ENCODE measurements at places on chromosomes 12 and 14.

DNA sequence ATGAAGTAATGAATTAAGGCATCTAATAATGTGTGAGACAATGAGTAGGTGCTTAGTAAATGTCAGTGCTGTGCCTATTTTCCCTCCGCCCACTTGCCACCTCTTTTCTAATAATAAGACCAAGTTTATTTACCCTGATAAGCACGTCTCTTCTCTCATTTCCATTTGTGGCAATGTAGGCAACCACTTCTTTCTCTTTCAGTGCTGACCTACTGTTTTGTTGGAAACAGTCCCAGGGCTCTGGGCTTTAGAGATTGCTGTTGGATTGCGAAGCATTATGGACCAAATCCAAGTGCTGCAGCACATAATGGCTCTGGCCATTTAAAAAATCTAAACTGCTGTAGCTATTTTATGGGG, 141.3 kb upstream of the PLEKHG7 start:
- DNase-seq, result no peak

GRCh38 chr12:6333566-6333965, 8.3 kb downstream of the TNFRSF1A start:
- DNase-seq, result no peak

- no peak for DNase-seq
Measured at GRCh38 chr12:111276146-111276545, 92.7 kb downstream of the PHETA1 start.

DNA sequence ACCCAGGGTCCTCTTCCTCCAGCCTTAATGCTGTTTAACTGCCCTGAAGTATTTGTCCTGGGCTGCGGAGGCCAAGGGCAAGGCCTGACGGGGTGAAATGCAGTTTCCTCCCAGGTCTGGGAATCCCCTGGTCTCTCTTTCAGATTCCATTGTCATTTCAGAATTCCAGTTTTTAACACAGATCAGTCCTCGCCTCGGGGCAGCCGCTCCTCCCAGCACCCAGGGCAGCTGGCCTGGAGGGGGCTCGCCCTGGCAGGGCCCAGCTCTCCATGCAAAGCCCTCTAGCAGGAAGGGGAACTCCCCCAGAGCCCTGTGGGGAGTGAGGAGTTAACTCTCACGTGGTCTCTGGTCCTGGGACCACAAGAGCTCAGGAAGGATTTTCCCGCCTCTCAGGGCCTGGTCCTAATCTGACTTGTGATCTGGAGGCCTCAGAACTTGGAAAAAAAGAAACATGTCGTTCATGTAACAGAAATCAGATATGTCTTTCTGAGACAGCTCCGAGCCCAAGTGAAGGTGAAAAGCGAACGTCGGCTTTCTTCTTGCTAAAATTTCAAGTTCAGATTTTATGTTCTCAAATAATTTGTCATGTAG, 265.6 kb upstream of the SFSWAP start:
- DNase-seq, result no peak

- no peak for DNase-seq
Measured at GRCh38 chr14:89618330-89618708, 201.3 kb upstream of the FOXN3 start.

DNA sequence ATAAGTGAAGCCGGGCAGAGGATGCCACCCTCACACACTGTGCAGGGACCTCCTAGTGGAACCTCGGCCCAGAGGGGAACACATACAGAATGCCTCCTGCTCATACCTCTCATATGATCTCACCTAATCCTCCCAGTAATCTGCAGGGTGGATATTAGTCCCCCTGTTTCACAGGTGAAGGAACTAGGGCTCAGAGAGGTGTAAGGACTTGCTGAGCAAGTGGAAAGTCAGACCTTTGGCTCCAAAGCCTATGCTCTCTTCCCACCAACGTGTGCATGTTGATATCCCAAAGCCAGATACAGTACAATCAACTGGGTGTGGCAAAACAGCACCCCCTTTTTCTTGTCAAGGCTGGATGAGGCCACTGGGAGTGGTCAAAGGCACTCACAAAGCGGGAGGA, 4.2 kb downstream of the MYH6 start:
- no peak for DNase-seq

GRCh38 chr14:69087061-69087461, 65.9 kb downstream of the DCAF5 start:
- DNase-seq, result no peak

DNA sequence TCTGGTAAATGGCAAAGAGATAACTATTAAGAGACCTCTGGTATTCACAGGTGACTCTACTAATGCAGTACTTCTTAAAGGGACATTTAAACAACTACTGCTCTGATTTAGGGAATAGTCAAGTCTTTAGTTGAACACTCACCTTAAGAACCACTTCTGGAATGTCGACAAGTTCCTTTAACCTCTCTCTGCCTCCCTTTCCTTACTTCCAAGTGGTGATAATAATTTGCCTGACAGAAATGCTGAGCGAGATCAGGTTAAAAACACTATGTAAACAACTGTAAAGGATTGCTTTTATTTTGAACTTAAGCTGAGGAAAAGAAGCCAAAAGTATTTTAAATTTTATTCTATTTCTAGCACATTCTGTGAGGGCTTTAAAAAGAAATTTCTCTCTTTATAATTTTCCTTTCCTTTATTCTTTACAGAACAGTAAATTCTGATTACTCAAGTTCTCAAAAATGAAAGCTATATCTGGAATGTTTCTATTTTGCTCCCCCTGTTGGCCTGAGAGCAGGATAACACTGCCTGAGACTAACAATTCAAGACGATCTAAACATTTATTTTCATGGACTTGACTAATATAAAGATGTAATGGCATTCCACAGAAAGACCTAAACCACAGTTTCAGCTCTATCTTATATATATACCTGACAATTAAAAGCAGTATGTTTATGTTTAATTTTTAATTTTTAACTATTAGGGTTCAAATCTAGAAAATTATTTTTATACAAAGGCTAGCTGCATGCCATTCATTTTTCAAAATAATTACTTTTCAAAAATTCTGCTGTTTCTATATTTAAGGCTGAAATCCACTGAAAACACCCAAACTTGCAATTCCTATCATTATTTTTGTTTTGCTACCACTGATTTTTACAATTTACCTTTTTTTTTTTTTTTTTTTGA, 29.2 kb downstream of the ZCCHC8 start:
- no peak for DNase-seq

GRCh38 chr12:131147894-131148293, 194.2 kb downstream of the ADGRD1 start:
- no peak for DNase-seq

- no peak for DNase-seq
Measured at GRCh38 chr12:31582155-31582554, 8.8 kb downstream of the DENND5B start.

DNA sequence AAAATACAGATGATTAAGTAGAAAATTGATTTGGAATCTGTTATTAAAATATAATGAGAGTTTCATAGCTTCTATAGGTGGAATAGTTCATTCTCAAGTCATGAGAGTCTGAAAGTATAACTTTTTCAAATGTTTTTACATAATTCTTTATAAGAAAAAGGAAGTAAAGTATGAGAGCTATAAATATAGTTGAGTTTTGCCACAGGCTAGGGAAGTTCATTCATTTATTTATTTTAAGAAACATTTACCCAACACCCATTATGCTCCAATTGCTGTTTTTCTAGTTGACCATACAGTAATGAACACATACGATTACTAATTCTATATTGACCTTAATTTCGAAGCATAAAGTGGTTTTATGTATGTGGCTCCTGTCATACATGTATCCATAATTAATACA, 24.8 kb downstream of the LRRIQ1 start:
- DNase-seq, result no peak

DNA sequence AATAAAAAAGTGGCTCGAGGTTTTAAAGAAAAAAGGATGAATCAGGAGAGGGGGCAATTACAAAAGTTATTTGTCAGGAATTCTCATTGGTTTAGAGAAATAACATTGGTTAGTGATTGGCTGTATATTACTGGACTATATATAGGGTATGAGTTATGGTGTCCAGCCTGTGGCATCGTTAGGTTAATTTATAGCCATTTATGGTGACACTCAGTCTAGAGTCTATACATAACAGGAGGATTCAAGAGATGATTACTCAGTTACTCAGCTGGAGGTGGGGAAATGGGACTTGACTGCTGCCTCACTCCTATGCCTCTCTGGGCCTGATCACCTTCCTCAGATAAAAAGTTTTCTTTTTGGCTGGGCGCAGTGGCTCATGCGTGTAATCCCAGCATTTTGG, 25.6 kb upstream of the NFYB start:
- DNase-seq, result no peak

GRCh38 chr12:42104087-42104486, 40.6 kb downstream of the GXYLT1 start:
- no peak for DNase-seq

GRCh38 chr12:4143896-4144295, 129.7 kb upstream of the CCND2 start:
- DNase-seq, result no peak

DNA sequence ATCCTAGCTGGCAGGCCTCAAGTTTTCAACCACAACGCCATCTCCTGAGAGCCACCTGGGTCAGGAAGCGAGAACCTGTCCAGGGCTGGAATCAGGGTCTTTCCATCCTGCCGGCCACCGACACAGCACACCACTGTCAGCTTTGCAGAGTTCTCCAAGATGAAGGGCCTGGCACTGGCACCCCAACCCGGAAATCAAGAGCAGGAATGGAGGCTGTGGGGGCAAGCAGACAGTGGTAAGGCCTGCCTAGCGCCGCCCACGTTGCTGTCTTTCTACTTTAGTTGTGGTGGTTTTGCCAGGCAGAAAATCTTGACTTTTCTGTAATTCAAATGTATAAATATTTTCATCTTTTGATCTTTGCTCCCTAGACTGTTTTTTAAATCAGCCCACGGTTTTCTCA, 90.7 kb downstream of the ITPK1 start:
- DNase-seq, result no peak

- DNase-seq, result no peak
Measured at GRCh38 chr12:103547929-103548328, 39.1 kb upstream of the STAB2 start.

DNA sequence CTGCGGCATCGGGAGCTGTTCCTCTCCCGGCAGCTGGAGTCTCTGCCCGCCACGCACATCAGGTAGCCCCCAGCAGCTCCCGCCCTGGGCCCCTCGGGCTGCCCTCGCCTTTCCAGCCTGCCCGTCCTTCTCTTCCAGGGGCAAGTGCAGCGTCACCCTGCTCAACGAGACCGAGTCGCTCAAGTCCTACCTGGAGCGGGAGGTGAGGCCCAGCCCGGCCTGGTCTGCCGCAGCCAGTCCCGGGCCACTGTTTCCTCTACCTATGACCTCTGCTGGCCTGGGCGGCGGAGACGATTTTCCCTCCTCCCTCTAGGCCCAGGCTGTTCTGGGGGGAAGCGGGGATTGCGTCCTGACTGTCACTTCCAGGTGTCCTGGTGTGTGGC, 24.5 kb upstream of the CRIP2 start:
- no peak for DNase-seq

GRCh38 chr14:76829013-76829365, 2.8 kb downstream of the LRRC74A start:
- DNase-seq, result no peak

DNA sequence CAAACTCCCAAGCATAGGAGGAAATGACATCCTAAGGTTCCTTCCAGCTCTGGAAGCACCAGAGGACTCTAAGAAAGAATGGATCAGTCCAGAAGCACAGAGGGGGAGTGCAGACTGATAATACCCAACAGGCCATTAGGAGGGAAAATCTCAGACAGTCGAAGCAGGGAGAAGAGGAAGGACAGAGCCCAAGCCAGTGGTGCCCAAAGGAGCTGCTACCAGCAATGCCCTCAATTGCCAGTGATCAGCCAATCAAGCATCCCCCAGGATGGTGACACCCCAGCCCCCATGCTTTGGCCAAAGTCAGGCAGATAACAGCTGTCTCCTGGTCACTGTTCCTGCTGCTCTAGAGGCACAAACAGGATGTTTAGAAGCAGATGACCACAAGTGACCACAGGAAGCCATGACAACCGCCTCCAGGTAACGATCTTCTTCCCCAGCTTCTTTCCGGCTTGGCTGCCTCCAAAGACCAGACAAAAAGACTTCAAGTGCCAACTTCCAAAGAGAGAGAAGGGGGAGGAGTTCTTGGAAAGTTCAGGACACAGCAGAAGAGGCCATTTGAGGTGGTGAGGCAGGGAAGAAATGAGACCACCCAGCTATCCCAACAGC, 16.2 kb downstream of the PXN start:
- DNase-seq, result no peak

GRCh38 chr12:96235484-96235826, 41.3 kb downstream of the ELK3 start:
- no peak for DNase-seq

DNA sequence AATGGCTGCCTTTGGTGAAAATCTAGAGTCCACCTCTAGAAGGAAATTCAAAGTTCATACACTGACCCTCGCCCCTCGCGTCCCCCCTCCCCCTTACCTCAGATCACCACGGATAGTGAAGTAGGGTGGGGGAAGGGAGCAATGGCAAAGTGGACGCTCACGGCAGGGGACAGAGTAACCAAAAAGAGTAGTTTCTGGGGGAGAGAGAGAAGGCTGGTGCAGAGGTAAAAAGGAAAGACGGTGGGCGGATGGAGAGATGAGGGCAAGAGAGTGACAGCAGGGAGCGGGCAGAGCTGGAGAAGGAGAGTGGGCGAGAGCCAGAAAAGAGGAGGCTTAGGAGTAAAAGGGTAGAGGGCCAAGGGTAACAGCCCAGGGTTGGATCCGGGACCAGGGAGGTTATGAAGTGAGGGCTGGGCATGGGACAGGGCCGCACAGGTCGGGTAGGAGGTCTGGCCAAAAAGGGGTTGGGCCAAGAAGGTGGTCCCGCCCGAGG, 423 bp downstream of the ALDH6A1 start:
- no peak for DNase-seq

GRCh38 chr12:49910331-49911212, 6.9 kb upstream of the FAIM2 start:
- DNase-seq, result no peak

- no peak for DNase-seq
Measured at GRCh38 chr14:53376064-53376463, 222.9 kb upstream of the DDHD1 start.

DNA sequence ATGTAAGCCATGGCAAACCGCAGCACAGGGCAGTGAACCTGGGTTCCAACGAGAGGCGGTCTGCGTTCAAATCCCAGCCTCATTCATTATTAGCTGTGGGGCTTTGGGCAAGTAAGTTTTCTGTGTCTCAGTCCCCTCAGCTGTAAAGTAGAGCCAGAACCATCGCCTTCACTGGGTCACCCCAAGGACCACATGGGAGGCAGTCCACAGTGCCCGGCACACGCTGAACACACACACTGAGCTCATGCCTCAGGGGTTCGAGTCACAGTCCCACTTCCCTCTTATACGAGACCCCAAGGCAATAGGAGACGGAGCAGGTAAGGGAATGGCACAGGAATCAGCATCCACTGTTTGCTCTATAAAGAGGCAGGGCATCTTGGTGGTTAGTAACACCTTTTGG, 19.1 kb downstream of the LRTM2 start:
- DNase-seq, result no peak

- DNase-seq, result no peak
Measured at GRCh38 chr12:25935355-25936144, 22.9 kb upstream of the RASSF8 start.

- DNase-seq, result no peak
Measured at GRCh38 chr12:13973996-13974395, 7.4 kb downstream of the GRIN2B start.

DNA sequence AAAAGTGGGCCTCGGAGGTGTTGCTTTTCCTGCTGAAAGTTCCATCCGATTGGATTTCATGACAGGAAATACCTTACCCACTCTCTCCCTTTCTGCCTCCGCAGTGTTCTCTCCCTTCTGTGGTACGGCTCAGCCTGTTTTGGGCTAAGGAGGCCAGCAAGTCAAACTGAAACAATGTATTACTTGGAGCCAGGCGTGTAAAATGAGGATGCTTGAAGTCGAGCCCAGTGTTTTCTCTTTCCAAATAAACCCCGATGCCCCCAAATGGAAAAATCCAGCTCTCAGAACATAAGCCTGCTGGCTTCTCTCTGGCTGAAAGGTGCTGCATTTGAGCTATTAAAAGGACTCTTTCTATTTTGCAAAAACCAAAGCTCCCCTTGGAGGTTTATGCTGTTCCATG, 124.7 kb downstream of the ZNF664 start:
- no peak for DNase-seq
